AG08395 (cell line): ENCODE measurements at places on chromosomes 6 and 20.
A peak's percentile ranks its signal among the peaks of the same experiment; 100 is the strongest.

DNA sequence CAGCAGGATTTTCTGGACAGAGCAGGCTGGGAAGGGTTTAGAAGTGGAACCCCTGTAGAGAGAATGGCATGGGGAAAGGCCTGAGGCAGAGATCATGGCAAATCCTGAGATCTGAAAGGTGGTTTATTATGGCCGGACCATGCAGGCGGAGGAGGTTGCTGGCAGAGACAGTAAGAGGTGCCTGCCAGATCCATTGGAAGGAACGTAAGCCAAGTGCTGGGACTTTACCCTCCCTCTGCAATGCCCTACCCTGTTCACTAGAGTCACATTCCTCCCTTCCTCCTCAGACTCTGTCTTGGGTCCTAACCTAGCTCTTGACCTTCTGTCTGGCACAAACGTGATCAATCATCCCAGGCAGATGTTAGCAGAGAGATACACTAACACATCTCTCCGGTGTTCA, 66.4 kb upstream of the SLC22A23 start:
- DNase-seq: no peak

DNA sequence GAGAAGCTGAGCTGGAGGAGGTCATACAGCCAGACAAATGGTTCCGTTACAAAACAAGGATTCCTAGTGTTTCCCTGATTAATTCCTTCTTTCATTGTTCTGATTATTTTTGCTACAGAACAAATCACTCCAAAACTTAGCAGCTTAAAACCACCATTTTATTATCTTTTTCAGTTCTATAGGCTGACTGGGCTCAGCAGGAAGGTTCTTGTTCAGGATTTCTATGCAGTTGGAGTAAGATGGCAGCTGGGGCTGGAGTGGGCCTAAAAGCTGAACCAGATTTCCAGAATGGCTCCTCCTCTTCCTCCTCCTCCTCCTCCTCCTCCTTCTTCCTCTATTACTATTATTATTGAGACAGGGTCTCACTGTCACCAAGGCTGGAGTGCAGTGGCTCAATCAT, 112.2 kb upstream of the SHLD1 start:
- no peak for DNase-seq

- no peak for DNase-seq
These were observed 26.5 kb upstream of the MAFB start for GRCh38 chr20:40715491-40715890.

DNA sequence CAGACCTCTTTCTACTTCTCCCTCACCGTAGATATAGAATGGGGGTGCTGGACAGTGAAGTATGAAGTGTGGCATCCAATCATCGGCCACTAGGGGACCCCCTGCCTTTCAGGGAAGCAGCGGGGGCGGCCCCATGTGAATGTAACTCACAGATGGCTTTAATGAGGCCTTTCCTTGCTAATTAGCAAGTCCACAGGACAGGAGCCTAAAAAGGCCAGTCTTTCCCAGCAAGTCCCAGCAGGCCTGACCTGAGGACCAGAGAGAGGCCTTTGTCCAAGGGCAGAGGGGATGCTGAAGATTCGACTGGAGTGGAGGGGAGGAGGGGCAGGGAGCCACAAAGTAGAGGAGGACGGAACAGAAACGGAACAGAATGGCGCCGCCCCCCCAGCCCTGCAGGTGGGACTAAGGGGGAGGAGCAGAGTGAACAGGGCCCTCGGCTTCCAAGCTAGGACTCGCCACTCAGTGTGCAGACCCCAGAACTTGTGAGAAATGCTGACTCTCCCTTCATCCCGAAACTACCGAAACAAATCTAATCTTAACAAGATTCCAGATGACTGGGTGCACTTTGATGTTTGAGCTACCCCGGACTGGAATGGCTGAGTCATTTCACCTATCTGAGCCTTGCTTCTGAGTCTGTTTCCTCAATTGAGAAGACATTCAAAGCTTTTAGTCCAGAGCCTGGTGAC, 5.8 kb downstream of the C6orf132 start:
- DNase-seq: peak; percentile 73

DNA sequence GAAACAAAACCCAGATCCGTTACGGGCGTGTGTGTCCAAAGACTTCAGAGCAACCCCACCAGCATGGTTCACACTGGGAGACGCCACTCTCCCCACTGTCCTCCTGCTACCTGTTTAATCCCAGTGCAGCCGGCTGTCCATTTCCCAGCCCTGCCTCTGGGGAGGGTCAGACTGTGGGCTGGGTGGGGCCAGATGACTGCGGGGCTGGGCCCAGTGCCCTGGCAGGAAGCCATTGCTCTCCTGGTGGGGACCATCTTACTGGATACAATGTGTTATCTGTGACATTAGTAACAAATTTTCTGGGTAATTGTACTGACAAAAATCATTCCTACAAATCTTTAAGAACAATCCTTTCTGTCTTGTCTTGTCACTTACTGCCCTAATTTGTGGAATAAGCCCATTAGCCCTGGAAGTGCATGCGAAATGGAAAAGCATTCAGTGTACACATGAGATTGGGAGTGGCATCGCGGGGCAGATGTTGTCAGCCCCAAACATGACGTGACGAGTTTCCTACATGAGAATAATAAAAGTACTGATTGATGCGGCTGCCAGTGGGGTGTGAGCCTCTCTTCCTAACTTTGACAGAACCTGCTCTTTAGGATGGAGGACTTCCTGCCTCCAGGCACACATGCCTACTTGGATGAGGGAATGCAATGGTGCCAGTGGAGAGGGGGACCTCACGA, 37.9 kb upstream of the PCMTD2 start:
- no peak for DNase-seq

DNA sequence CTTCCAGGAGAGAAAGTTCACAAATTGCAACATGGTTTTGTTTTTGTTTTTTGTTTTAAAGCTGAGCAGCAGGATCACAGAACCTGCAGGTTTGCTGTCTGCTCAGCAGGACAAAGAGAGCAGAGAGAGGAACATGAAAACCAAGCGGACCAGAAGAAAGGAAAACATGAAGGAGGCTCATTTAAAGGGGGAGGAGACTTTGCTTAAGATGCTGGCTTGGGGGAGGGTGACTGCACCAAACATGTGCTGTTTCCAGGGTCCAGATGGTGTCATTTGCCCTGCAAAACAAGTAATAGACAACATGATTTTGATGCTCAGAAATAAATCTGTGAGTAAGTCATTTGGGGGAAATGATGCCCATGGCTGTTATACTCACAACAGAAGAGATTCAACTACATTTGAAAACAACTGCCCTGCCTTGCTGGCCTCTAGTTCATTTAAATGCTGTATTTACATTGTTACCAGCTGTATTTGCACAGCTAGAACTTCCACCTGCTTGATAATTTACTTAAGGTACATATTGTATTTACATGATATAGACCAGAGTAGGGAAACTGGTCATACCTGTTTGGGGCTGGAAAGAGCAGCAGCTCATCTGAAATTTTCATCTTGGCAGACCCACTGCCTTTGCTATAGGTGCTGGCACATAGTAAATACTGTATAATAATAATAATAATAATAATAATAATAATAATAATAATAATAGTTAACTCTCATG, 32.2 kb upstream of the CHD6 start:
- no peak for DNase-seq

- DNase-seq: no peak
These were observed 181.1 kb downstream of the REV3L start for GRCh38 chr6:111301946-111302345.

GRCh38 chr20:53678990-53679596, 85.5 kb upstream of the ZNF217 start:
- DNase-seq: no peak

GRCh38 chr6:157135691-157136090, 187.6 kb downstream of the TMEM242 start:
- DNase-seq: no peak

- no peak for DNase-seq
These were observed 12.0 kb upstream of the MRPS10 start for GRCh38 chr6:42229506-42230119.

DNA sequence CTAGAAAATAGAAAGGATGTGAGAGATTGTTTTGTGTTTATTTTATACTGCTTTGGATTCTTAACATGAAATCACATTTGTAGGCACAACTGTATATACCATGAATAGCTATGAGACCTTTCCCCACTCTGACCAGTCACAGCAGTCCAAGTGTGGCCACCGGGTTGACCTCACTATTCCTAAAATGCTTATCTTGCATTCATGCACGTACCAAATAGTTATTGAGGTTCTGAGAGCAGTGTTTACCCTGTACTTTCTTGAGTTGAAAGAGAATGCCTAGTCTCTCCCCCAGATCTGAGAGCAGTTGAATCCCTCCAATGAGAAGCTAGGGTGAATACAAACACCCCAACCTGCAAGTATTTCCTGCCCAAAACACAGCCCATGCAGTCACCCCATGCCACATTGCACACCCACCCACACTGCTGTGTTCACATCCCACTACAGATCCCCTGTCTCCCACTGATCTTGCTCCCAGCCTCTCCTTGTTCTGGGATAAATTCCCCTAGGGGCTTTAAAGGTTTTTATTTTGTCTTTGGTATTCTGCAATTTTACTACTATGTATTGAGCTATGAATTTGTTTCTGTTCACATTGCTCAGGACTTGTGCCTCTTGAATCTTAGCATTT, 51.6 kb downstream of the GOPC start:
- DNase-seq: no peak

- no peak for DNase-seq
These were observed 10.7 kb upstream of the MPC1 start for GRCh38 chr6:166393535-166393823.

- DNase-seq: no peak
These were observed 24.4 kb downstream of the DCBLD1 start for GRCh38 chr6:117506907-117507306.

- DNase-seq: no peak
These were observed 13.6 kb upstream of the SASH1 start for GRCh38 chr6:148328876-148329555.

- DNase-seq: no peak
These were observed 6.4 kb downstream of the C20orf96 start for GRCh38 chr20:284172-284571.

GRCh38 chr6:133532908-133533307, 291.8 kb downstream of the EYA4 start:
- DNase-seq: no peak

DNA sequence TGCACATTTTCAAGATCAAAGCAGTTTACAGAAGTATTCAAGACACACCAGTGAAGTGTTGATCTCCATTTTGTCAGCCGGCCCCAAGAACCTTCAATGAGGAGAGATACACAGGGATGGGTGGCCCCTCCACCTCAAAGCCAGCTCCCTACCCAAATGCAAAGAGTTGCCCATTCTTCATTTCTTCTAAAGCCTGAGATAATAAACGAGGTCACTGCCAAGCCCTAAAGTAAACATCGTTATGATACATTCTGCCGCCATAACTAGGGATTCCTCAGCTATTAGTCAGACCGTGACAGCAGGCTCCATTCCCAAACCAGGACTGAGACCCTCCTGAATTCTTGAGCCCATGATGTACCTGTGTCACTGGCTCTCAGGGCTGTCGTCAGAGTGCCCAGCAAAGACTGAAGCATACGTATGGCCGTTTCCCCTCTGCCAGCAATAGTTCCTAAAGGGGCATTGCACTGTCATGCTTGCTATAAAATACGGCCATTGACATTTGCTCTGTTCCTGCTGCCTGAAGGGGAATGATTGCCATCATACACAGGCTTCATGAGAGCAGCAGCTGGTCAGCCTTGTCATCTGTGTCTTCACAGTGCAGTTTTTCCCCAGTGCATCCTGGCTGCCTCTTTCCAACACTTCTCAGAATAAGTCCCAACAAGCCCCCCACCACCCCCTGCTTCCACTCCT, 41.7 kb downstream of the ISM1 start:
- DNase-seq: no peak

DNA sequence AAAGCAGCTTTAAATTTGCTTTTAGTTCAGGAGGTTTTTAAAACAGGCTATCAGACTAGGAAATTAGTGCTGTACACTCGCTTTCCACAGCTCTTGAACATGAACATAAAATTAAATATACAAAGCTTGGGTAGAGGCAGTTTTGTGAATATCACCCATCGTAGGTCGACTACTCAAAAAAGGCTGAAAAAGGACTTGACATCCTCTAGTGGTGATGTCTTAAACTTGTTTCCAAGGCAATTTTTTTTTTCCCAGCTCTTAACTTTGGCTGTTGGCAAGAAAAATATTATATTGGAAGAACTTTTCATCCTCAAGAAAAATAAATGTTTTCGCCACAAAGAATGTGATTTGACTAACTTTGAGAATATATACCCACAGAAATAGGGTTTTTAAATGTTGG, 2.9 kb downstream of the MAP7 start:
- peak; percentile 63 for DNase-seq

GRCh38 chr20:23666698-23667097, 22.1 kb downstream of the CST4 start:
- no peak for DNase-seq

DNA sequence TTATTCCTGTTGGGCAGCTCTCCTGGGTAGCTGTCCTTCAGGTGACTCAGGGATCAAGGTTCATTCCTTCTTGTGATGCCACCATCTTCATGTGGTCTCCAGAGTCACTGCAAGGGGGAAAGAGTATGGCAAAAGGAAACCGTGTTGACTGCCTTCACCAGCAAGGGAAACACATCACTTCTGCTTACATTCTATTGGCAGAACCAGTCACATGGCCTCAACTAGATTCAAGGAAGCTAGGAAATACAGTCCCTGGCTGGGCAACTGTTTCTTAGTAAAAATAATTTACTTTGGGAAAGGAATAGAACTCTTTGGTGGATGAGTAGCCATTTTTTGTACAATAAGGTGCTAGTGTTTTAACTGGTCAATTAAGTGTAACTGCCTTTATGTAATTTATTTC, 5.3 kb downstream of the ANKRD6 start:
- DNase-seq: no peak

DNA sequence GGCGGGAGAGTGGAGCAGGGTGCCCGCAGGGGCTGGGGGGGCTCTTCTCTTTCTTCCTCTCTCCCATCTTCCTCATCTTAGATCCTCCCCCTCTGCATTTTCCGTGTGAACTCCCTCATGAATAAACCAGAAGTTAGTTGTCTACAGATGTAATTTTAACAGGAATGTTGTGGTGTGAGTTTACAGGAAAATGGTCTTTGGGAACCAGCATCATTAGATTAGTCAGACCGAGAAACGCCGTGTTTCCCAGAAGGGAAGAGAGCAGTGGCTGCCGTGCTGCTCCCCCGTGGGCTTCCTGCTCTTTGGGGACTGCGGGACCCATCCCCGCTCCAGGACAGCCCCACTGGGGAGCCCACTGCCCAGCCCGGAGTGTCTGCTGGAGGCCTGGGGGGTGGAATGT, 3.4 kb downstream of the MYT1 start:
- DNase-seq: peak; percentile 22

DNA sequence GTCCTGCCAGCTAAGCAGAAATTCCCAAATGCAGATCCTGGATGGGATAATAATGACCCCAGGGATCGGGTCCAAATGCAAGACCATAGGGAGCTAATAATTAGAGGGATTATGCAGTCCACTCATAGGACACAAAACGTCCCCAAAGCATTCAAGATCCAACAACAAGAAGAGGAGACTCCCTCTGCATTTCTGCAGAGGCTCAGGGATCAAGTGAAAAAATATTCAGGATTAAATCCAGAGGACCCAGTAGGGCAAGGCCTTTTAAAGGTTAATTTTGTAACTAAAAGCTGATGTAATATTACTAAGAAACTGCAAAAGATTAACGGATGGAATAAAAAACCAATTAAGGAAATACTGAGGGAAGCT, 22.2 kb downstream of the HLA-A start:
- no peak for DNase-seq

- DNase-seq: no peak
These were observed 10.7 kb downstream of the MSH5 start for GRCh38 chr6:31750411-31751022.

GRCh38 chr6:13373919-13374318, 45.6 kb upstream of the TBC1D7 start:
- DNase-seq: no peak

GRCh38 chr6:106132153-106132698, 46.1 kb downstream of the PRDM1 start:
- DNase-seq: no peak

- no peak for DNase-seq
These were observed 6.7 kb downstream of the STX11 start for GRCh38 chr6:144156991-144157390.
